ENCODE measurements at places on chromosomes 5 and 9.

DNA sequence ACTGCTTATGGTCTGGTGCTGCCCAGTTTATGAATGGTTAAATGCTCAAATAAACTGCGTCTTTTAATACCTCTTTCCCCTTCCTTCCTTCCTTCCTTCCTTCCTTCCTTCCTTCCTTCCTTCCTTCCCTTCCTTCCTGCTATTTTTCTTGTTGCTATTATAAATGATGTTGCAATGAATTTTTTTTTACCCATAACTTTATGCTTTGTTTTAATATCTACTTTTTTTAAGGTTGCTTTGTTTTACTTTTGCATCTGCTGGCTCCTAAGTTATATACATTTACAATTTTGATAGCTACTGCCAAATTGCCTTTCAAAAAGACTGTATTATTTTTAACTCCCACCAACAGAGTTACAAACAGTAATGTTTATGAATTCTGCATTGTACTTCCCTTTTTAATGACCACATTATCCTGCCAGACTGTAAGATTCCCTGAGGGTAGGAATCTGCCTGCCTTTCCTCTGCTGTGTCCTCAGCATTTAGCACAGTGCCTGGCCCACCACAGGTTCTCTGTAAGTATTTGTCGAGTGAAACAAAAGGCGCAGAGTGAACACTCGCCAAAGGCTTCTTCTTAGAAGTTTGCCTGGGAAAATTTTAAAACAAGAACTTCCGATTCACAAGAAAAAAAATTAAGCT, 36.9 kb downstream of the KIF4B start:
- no peak for DNase-seq

- no peak for DNase-seq
These were observed 115.4 kb upstream of the FBXL7 start for GRCh38 chr5:15384581-15384980.

DNA sequence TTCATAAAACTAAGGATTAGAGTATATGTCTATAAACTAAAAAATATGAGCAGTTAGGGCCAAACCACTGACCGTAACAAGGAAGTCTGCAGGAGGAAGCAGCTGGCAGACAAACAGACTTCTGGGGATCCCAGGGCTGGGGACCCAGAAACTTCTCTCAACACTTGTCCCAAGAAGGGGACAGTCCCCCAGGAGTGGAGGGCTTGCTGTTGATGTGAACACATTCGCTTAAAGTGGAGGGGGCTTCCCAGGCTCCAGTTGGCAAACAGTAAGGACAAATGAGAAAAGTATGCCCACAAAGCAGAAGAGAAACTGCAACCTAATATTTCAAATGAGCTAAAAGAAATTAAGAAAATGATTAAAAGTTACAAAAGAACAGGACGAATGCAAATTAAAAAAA, 83.7 kb downstream of the PDE8B start:
- no peak for DNase-seq

GRCh38 chr5:103271570-103272289, 13.2 kb downstream of the MACIR start:
- no peak for DNase-seq

DNA sequence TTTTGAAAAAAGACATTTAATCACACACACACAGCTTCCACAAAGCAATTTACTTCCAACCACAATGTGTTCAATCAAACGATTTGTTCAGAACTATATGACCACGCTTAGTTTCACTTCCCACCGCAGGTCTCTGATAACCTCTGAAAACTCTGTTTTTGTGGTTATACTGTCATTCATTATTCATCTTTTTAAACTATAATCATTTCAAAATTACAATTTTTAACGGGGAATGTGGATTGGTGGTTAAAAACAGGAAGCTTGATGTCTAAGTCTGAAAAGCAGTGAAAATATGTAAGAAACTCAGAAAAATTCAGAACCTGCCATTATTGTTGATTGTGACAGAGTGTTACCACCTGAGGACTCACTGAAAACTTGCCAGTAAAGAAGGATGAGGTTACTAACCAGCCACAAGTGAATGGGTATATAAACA, 12.7 kb upstream of the TMEM174 start:
- DNase-seq = no peak

DNA sequence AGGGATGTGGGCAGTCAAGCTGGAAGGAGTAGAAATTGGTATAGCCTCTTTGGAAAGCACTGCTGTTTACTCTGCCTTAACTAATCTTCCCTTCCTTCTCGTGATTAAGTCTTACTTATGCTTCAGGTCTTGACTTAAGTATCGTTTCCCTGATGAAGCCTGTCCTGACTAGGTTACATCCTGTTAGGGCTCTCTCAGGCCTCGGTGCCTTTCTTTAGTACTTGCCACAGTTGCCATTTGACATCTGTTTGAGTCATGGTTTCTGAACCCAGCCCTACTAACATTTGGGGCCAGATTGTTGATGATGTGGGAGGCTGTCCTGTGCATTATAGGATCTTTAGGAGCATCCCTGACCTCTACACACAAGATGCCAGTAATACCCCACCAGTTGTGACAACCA, 94.4 kb downstream of the GAPVD1 start:
- no peak for DNase-seq

DNA sequence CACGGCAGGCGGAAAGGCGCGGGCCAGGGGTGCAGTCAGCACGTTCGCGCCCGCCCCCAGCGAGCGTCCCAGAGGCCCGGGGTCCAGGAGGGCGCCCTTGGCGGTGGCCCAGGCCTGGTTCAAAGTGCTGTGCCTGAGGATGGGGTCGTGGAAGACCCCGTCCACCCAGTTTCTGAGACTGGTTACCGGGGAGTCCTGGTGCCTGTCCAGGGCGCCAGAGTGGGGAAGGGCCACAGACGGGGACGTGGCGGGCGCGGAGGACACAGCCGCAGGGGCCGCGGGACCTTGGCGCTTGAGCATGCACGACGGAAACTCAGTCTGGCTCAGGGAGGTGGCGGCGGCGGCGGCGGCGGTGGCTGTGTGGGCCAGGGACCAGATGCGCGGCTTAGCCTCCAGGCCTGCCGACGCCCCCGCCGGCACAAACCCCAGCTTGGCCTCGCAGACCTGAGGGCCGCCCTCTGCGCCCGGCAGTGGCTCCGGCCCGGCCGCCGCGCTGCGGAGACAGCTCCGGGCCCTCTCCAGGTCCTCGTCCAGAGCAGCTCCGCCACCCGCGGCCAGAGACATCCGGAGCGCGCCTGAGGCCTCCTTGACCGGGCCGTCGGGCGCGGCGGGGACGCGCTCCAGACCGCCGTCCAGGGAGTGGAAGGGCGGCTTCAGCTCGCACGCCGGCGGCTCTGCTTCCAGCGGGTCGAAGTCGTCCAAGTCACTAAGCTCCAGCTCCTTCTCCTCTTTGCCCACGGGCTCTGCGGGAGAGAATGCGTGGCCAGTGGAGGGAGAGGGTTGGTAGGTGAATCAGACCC, 4.5 kb downstream of the IRX4 start:
- DNase-seq = no peak

DNA sequence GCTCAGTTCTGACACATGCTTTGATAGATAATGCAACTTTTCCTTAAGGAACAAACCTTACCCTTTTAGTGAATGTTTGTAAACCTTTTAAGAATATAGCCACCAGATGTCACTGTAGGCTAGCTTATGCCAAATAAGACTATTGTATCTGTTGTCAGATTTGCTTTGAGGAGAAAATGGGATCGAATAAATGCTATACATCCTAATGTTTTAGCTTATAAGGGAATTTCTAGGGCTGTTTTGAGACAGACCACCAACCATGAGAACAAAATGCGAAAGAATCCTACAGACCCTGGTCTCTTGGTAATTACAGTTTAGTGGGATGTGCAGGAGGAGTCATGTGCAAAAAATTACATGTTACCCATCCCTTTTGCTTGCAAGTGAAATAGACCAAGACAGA, 127.6 kb upstream of the NMUR2 start:
- peak; percentile 20 for DNase-seq

- no peak for DNase-seq
These were observed 131.4 kb downstream of the COMMD10 start for GRCh38 chr5:116216246-116216645.

- no peak for DNase-seq
These were observed 12.6 kb downstream of the LIFR start for GRCh38 chr5:38543886-38544285.

DNA sequence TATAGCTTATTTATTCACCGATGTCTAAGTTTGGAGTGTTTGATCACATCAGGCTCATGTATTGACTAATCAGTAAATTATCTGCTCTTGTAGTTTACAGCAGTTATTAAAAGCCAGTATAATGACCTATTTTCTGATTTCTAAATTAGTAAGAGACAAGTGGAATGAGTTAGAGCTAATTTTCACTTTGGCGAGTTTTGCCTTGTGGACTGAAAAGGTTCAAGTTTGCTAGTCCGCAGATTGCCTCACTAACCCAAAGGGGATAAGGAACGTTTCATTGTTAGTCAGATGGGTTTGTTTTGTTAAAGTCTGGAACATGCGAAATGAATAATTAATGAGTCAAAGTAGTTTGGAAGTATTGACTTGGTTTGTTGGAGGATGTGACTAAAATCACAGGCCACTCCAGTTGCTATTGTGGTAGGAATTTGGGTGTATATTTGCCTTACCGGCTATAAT, 40.1 kb downstream of the SMARCA2 start:
- peak; percentile 29 for DNase-seq

- DNase-seq = no peak
These were observed 175.1 kb upstream of the DAB2 start for GRCh38 chr5:39599721-39600431.

DNA sequence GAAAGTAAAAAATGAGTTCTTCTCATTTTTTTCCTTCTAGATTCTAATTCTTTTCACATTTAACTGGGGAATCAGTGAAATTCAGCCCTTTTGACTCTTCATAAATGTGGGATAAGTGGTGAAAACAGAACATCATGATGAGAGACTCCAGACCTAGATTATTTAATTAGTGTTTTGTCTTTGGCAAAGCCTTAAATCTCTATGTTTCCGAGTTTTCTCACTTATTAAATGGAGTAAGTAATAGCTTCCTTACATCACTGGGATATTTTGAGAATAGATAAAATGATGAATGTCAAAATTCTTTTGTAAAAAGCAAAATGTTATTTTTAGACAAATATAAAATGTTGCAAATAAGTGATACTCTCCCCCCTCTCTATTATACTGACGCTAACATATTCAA, 468.6 kb upstream of the ARRDC3 start:
- no peak for DNase-seq

- no peak for DNase-seq
These were observed 134.7 kb upstream of the ZNF608 start for GRCh38 chr5:124880903-124881697.

DNA sequence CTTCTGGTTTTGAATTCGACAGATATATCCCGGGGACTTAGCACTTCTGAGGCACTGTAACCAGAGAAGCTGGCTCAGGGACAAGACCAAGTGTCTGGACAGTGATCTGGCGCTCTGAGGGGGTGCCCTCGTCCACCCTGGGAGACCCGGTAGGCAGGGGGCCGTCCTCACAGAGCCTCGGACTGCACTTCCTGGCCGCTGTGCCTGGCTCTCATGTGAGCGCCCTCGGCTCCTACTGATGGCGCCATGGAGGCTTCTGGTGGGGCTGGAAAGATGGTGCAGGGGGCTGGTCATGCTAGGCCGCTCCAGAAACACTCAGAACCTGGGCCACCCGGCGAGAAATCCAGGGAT, 18.8 kb upstream of the SLC6A3 start:
- no peak for DNase-seq

- DNase-seq = no peak
These were observed 52.3 kb upstream of the MTAP start for GRCh38 chr9:21750021-21750735.

DNA sequence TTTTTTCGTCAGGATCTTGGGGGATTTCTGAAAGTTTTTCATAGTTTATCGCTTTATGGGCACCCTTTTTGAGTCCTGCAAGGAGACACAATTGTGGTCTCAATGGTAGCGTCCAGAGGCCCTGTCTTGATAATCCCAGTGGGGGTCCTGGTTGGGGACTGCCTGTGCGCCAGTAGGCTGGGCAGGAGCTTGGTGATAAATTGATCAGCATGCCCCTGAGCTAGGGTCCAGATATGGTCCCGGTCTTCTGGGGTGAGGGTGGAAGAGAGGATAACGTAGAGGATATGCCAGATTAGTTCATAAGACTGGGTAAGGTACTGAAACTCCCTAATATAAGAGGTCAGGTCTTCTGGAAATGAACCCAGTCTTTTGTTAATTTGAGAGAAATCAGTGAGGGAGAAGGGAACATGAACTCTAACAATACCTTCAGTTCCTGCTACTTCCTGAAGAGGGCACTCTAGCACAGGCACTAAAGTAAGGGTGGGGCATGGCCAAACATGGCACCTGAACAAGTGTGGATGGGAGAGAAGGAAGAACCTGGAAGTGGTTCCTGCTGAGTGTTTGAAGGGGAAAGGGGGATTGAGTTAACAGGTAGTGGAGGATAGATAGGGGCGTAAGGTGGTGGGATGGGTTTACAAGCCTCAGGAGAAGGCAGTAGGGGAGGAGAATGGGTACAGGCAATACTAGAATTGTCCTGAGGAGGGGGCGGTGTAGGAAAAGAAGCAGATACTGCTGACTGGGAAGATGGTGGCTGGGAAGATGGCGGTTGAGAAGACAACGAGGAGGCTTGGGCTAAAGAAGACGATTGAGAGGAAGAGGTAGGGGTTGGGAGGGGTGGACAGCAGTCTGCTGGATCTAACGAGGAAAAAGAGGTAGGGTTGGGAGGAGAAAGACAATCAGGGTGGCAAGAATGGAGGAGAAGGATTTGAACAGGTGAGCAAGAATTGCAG, 33.8 kb upstream of the ANXA2R start:
- DNase-seq = no peak

- no peak for DNase-seq
These were observed 10.4 kb upstream of the NANS start for GRCh38 chr9:98046180-98046543.

DNA sequence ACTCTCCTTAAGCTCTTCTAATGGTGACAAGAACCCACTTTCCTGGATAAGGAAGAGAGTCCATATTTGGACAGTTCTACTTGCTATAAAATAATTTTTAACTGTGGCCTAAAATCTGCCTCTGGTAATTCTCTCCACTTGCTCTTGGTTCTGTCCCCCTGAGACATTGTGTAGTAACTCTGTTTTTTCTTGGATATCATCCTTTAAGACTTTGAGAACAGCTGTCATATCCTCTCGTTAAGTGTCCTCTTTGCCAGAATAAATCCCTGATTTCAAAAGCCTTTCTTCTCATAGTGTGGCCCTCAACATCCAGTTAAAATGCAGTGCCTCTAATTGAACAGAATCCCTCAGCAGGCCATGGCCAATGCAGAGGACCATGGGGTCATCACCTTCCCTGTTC, 101.5 kb downstream of the ARHGEF28 start:
- DNase-seq = no peak

GRCh38 chr5:102681403-102681983, 73.6 kb upstream of the PAM start:
- DNase-seq = peak; percentile 46

- no peak for DNase-seq
These were observed 573.8 kb upstream of the CDH9 start for GRCh38 chr5:27612161-27612560.

DNA sequence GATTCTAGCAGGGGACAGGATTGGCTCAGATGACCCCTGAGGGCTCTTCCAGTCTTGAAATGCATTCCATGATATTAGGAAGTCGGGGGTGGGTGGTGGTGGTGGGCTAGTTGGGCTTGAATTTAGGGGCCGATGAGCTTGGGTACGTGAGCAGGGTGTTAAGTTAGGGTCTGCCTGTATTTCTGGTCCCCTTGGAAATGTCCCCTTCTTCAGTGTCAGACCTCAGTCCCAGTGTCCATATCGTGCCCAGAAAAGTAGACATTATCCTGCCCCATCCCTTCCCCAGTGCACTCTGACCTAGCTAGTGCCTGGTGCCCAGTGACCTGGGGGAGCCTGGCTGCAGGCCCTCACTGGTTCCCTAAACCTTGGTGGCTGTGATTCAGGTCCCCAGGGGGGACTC, 2.9 kb upstream of the MYOZ3 start:
- no peak for DNase-seq

Data from pulmonary artery endothelial cell (primary cell).